Hindlimb muscle (tissue), 1 donor: ENCODE measurements at places on chromosomes 11 and 22.

GRCh38 chr11:108196901-108197300, 25.5 kb downstream of the NPAT start:
- no peak for DNase-seq

- DNase-seq = no peak
Measured at GRCh38 chr11:35088676-35089075, 50.3 kb upstream of the CD44 start.

- DNase-seq = no peak
Measured at GRCh38 chr11:96172604-96173003, 170.4 kb downstream of the MAML2 start.

GRCh38 chr11:122656631-122657101, 1.1 kb downstream of the UBASH3B start:
- peak; percentile 46 for DNase-seq

GRCh38 chr22:20783844-20784723, 10.2 kb downstream of the SERPIND1 start:
- peak; percentile 12 for DNase-seq

- DNase-seq = no peak
Measured at GRCh38 chr11:121650351-121651256, 197.8 kb upstream of the SORL1-AS1 start.

- DNase-seq = no peak
Measured at GRCh38 chr11:128397362-128397761, 190.0 kb downstream of the ETS1 start.

- no peak for DNase-seq
Measured at GRCh38 chr22:24421428-24421931, 5.9 kb upstream of the ADORA2A start.

- no peak for DNase-seq
Measured at GRCh38 chr11:13929395-13929891, 33.1 kb upstream of the SPON1 start.

- DNase-seq = no peak
Measured at GRCh38 chr22:17964643-17965042, 59.7 kb downstream of the MICAL3 start.

DNA sequence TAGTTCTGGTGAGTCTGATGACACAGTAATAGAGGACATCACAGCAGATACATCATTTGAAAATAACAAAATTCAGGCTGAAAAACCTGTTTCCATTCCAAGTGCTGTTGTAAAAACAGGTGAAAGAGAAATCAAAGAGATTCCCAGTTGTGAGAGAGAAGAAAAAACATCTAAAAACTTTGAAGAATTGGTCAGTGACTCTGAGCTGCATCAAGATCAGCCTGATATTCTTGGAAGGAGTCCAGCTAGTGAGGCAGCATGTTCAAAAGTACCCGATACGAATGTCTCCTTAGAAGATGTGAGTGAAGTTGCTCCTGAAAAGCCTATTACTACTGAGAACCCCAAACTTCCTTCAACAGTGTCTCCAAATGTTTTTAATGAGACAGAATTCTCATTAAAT, 38.7 kb downstream of the RTN3 start:
- DNase-seq = no peak

DNA sequence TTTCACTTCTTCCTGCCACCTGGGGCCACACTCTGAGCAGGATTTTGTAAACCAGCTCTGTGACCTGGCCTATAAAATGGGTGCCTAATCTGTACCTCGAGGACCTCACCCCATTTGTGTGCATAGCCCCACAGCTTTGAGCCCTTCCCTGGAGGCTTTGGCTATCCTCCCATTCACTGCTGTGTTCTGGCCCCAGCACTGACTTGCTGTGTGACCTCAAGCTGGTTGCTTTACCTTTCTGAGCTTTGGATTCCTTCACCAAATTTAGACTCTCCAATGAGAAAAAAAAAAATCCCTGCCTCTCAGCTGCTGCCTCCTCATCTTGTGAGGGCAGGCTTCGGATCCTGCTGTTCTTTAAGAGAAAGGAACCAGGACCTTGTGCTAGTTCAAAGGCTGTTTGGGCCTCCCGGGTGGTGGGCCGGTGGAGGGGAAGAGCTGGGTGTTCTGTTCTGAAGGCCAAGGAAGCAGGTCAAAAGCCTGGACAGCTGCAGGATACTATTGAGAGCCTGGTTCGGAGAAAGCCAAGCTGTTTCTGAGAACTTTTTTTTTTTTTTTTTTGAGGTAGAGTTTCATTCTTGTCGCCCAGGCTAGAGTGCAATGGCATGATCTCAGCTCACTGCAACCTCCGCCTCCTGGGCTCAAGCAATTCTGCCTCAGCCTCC, 1.1 kb upstream of the PYGM start:
- no peak for DNase-seq

GRCh38 chr11:72636376-72636775, 37.8 kb downstream of the PDE2A start:
- no peak for DNase-seq

GRCh38 chr11:114176321-114176720, 116.8 kb downstream of the ZBTB16 start:
- DNase-seq = no peak

DNA sequence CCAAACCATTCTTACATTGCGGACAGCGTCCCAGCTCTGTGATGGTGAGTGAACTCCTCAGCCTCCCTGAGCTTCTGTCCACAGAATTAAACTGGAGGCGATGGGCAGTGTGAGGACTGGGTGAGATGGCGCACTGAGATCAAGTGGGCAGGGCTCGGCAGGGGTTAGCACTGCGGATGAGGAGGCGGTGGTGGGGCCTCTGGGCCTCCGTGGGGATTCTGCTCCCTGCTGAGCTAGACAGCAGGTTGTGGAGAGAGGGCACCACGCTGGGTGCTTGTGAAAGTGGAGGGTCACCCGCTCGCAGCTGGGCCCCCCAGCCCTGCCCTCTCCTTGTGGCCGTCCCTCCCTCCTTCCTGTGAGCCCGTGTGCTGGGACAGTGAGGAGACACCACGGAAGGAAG, 25.6 kb upstream of the PARVG start:
- no peak for DNase-seq

DNA sequence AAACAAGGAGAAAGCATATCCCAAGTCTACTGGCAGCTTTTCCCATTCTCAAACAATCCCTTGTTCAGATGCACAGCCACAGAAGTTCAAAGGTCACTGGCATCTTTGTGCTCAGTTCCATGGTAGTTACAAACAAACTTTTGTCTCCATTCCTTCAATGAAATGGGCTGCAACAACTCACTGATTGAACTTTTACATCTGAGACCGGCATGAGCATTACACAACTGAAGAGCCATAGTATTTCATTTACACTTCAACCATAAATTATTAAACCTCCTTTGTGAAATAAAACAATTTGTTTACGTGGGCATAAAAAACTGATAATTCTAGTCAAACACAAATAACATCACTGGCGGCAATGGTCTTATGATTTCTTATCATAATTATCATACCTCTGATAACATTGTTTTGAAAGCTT, 67.8 kb upstream of the ARHGAP32 start:
- DNase-seq = no peak

DNA sequence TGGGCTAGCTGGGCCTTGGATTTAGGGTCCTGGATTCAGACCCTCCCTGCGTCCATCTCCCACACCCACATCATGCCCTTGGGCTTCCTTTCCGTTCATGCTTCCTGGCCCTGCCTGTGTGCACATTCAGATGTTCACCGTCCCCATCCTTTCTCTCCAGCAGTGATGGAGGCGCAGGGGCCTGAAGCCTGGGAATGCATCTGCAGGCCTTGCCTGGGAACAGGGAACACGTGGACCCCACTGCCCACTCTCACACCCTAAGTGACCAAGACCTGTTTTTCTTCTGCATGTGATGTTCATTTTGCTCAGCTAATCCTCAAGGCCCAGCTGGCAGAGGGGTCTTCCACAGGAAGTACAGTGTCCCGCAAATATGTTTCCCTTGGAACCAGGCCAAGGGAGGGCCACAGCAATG, 91.6 kb upstream of the PARVA start:
- no peak for DNase-seq

DNA sequence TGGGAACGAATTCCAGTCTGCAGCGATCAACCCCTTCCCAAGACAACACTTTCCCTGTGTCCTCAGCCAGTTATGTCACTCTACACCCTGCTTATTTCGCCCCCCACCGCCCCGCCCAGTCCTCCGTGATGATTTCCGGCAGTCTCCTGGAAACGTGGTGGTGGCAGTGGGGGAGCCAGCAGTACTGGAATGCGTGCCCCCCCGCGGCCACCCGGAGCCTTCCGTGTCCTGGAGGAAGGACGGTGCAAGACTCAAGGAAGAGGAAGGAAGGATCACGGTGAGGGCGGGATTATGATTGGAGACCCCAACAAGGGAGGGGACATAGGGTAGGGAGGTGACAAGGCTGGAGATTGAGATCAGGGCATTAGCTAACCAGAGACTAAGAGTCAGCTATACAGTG, 4.1 kb downstream of the ROBO3 start:
- no peak for DNase-seq

- no peak for DNase-seq
Measured at GRCh38 chr11:117966908-117967307, 19.3 kb upstream of the IL10RA start.

GRCh38 chr11:134248910-134249480, 4.2 kb downstream of the THYN1 start:
- no peak for DNase-seq

GRCh38 chr22:40898850-40899357, 37.0 kb upstream of the DNAJB7 start:
- peak; percentile 32 for DNase-seq

DNA sequence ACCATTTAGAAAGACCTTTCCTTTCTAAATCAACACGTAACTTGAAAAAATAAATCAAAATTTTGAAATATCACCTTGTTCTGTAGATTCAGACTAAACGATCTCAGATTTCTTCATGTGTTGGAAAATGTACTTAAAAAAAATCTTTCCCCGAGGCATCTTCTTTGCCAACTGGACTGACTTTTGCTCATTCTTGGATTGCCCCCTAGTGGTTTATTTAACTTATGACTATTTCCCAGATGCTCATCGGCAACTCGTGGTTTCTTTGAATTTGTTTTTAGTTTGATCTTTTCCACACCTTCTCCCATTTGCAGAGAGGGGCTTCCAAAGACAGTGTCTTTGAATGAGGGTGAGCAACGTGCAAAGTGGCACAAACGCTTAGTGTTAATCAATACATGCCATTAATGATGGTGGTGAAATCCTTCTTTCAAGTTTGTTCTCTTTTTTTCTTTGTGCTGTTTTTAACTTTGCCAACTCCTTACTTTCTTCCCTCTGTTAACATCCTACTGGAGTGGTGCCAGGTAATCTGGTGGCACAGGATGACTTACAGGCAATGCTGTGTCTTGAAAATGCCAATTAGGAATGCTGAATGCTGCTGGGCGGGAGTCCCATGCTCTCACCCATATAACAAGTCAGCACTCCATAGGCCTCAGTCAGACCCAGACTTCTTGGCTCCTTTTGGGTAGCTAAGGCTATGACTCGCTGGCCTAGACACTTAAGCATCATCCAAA, 18.3 kb downstream of the PRSS23 start:
- DNase-seq = peak; percentile 79

- no peak for DNase-seq
Measured at GRCh38 chr11:107598225-107599139, 7.5 kb downstream of the ELMOD1 start.

GRCh38 chr11:132174362-132175255, 804.2 kb downstream of the NTM start:
- DNase-seq = no peak
